ENCODE measurements at places on chromosomes 2 and 18.

DNA sequence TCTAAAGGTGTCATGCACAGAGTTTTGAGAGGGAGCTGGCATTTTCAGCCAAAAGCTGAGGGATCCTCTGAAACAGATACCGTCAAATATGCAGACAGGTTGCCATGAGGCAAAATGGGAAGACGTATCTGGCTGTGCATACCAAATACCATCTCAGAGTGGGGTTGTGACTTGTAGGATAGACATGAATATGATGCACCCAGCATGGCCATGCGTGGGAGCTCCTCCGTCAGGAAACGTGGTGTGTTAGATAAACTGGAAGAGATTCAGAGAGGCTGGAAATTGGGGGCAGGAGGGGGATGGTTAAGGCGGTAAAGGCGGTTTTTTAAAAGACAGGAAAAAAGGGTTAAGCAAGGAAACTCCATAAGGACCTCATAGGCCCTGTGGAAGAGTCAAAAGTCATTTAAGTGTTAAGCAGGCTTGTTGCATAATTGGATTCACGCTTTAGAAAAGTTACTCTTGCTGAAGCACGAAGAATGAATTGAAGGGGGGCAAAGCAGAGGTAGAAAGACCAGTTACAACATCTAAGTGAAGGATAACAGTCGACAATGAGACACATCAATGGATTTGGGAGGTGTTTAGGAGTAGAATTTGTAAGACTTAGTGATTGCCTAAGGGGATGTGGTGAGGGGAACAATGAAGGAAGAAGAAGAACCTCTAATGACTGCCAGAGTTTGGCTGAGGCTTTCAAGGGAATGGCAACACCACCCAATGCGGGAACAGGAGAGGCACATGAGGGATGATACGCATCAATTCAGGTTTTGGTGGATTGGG lies 139.6 kb upstream of the CTAGE1 start:
- no peak for DNase-seq

DNA sequence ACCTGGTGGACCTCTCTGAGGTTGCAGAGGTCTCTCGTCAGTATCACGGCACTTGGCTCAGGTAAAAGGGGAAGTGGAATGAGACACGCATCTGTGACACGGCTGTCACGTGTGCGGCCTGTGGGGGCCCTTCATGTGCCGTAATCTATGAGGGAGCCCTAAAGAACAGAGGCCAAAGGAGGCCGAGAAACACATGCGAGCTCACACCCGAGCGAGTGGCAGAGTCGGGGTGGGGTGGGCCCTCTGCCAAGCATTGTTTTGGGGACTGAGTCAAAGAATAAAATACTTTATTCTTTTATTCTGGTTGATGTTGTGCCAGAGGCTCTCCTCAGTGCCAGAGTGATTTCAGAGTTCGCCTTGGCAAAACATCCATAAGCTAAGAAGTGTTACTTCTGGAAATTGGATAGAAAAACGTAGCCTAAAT lies 43.3 kb downstream of the PLB1 start:
- DNase-seq: no peak

GRCh38 chr2:8623576-8623957 lies 58.3 kb upstream of the ID2 start:
- no peak for DNase-seq

- DNase-seq: no peak
These were observed 407.6 kb upstream of the SPHKAP start for GRCh38 chr2:228589115-228589514.

DNA sequence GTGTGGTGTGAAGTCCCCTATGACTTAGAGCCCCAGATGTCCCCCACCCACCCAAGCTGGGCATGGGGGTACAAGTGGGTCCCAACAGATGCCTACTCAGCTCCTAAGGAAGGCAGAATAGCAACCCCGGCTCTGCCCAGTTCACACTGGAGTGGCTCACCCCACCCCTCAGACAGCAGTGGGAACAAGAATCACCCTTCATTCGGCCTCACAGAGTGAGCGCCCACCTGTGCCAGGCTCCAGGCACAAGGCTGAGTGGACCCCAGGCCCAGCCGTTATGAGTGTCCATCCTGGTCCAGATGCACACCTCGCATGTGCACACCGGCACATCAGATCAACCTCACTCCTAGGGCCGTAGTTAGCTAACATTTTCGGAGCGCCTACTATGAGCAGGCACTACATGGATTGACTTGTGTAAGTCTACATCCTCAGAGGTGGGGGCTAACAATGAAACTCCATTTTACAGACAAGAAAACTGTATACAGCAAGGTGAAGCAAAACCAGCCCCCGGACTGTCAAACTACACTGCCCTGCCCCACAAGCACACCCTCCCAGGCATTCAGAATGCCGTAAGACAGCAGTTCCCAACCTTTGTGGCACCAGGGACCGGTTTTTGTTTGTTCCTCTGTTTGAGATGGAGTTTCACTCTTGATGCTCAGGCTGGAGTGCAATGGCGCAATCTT lies 2.8 kb upstream of the ASTL start:
- DNase-seq: no peak

DNA sequence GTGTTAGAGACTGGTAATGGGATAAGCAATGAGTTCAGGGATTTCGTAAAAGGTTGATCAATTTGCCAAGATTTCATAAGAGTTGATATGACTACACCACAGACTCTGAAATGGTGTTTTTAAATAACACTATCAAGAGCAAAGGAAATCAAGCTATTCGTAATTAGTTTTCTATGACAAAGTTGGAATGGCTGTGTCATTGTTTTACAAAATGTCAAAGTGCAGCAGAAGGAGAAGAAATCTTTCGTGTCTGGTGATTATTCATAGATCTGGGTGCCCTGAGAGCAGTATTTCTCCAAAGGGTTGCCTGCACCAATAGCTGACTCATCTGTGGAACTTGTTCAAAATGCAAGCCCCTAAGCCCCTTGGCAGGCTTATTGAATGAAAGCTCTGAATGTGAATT lies 70.1 kb downstream of the NABP1 start:
- DNase-seq: no peak

- no peak for DNase-seq
These were observed 615.9 kb upstream of the GCFC2 start for GRCh38 chr2:76326636-76327035.

DNA sequence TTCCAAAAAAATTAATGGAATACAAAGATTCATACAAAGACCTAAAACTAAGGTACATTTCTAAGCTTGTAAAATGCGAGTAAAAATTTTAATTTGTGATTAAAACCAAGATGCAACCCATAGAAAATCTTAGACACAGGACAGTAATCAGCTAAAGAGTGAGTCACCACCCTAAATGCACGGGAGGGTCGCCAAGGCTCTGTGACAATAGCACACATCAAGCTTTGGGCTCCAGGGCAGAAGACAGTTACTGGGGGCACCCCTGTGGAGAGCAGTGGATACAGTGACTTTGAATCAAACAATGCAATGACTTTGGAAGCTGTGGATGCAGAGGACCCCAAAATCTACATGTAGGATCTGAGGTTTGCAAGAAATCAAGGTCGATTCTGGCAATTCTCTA lies 7.5 kb downstream of the FLACC1 start:
- DNase-seq: no peak

- no peak for DNase-seq
These were observed 228.7 kb downstream of the ARHGAP15 start for GRCh38 chr2:143357966-143358365.

DNA sequence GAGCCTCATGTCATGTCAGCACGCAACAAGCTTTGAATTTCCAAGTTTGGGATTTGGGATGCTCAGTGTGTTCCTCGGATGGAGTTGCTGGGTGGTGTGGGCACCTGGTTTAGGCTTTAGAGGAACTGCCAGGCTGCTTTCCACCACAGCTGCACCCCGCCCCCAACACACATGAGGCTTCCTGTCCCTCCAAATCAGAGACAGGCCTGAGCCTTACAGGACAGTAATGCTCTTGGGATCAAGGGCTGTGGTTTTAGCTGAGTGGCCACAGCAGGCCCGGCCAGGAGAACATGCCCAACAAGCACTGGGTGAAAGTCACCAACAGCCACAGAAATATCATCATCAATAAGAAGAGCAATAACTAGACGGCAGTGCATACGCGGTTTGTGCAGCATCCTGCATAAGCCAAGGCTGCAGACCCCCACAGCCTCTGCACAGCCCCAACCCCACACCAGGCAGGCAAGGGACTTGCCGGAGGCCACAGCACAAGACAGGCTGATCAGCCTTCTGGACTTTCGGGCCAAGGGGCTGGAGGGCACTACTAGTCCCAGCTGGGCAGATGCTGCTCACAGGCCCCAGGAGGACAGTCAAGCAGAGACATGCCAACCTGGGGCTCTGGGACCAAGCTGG lies 29.7 kb upstream of the GPC1 start:
- peak; percentile 39 for DNase-seq

DNA sequence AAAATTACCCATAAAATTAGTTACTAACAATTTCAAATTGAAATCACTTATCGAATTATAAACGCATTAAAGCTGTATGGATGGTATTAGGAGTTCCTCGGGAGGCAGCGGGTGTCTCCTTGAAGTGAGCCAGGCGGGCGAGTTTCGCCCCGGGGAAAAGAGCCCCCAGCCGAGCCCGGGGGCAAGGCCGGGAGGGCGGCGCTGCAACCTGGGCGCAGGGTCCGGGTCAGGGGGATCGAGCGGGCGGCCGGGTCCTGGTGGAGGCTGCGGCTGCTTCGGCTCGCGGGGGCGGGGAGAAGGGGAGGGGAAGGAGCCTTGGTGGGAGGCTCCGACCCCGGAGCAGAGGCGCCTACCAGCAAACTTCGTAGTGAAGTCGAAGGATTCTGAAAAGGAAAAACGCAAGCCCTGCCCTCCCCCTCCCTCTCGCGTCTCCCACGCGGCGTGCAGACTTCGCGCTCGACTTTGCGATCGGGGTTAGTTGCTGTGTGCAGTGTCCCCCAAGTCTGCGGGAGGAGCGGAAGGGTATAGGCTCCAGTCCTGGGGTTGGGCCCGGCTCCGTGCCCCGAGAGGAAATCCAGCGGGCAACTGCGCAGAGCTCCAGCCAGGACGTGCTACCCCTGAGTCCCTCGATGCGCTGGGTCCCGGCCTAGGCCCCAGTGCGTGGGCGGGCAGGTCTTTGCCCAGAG lies 140.8 kb downstream of the MEIS1 start:
- no peak for DNase-seq

GRCh38 chr2:60531701-60532133 lies 21.7 kb downstream of the BCL11A start:
- no peak for DNase-seq

GRCh38 chr2:39523308-39524044 lies 86.4 kb upstream of the MAP4K3 start:
- DNase-seq: no peak

DNA sequence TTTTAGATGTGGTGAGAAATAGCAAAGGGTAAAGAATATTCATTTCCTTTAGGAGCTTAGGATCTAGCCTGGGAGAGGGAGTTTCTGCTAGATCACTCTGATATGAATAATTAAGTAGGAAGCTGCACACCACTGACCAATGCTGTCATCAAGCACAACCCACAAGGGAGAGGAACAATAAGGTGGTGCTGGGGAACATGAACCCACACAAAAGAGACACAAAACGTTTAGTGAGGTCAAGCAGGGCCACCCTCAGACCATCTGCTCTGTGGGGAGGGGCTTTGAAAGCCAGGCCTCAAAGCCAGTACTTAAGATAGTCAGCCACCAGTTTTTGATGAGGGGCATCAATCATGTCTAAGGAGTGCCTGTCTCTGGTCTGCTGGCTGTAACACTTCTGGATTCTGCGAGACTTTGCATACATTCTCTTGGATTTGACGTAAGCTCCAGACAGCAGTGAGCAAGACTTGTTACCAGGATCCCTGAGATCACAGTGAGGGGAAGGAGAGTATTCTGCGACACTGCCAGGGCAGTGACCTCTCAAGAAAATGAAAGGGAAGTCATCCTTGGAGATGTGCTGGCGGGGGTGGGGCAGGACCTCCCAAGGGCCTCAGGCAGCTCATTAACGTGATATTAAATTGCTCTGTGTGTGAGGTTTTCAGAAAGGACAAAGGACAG lies 127.0 kb downstream of the CCBE1 start:
- DNase-seq: no peak

DNA sequence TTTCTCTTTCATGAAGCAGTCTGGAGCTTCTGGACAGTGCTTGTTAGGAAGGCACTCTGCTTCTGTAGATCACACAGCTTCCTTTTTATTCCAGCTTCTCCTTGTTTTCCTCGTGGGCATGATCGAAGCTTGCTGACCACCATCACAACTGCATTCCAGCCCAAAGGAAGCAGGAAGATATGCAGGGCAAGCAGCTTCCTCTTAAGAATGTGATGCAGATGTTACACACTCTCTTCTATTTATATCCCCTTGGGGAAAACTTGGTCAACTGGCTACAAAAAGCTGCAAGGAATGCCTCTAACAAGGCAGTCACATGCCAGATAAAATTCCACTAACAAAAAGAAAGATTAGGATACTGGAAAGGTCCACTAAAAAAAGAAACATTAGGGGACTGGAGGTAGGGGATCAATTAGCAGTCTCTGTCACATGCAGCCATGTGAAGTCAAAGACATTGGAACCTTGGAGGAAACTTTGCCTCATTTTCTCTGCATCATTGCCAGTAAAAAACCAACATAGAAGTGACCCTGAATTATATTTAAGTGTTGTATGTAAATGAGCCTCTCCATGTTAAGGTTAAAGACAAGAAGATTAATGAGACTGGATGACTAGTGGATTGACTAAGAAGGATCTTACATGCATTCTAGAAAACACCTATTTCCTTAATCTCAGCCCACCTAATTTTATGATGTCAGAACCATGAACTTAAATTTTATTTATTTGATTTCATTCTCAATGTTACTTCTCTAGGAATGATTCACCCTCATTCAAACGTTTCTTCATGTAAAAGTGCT lies 98.3 kb downstream of the NAB1 start:
- DNase-seq: no peak

GRCh38 chr2:232402518-232402917 lies 4.1 kb upstream of the ALPG start:
- no peak for DNase-seq

DNA sequence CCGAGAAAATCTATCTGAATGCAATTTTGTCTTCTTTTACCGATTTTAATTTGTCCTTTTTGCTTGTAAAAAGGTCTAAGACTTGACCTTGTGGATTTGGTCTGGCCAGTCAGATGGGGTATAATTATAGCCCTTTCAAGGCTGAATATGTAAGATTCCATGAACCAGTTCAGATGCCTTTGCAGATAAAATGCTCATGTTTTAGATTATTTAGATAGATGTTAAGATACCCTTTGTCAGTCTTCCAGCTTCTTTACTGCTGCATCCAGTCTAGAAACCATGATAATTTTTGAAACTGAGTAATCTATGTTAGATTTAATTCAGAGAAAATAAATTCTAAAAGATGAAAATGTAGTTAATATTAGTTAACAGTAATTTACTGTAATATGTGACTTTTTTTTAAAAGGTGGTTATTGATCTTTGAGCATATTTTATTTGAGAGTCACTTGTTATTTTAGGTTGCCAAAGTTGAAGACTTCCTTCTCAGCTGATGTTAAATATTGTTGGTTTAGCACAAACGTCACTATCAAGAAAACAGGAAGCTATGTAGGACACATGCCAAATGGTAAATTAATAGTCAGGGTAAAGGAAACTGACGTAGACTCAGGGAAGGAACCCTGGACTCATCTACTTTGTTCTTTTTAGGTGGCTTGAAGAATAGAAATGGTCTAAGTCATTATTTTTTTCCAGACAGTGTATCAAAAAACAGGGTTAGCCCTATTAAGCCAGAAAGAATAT lies 29.8 kb downstream of the BABAM2 start:
- no peak for DNase-seq

All from activated CD8-positive, alpha-beta memory T cell treated with anti-CD3 and anti-CD28 coated beads, Interleukin-2, amount 50 U/mL, for 48 hours (primary cell).